ENCODE measurements at places on chromosomes 3 and 15. TPM values are rescaled to one million over a fixed set of nuclear protein-coding genes. Genes with fewer than 3 reads are reported as not detected.

DNA sequence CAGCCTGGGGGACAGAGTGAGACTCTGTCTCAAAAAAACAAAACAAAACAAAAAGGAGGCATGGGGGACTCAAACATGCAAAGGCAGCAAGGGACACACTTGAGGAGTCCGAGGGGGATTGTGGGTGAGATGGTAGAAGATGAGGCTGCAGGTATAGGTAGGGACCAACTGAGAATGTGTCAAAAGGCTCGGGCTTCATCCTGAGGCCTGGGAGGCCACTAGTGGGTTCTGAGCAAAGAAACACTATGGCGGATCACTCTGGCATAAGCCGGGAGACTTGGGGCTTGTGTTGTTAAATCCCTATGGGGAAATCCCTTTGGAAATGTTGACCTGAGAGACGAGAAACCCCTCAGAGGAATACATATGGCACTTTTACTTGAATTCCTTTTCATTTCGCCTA lies 21.2 kb downstream of the ZNF710 start:
- no peak for DNase-seq

DNA sequence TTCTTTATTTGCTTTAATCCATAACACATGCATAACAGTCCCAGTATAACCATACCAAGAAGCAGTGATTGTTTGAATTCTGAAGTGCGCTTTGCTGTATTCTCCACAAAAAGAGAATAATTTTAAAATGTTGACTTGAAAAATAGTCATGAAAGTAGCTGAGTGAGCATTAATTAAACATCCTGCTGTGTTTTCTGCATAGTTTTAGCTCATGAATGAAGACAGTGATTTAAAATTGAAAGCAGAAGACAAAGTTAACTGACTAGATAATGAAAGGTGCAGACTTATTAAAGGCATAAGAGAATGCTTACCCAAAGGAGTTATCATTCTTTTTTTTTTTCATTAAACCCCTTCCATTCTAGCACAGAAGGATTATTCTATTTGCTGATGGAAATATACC lies 143.5 kb downstream of the GABRG3 start:
- DNase-seq = no peak

DNA sequence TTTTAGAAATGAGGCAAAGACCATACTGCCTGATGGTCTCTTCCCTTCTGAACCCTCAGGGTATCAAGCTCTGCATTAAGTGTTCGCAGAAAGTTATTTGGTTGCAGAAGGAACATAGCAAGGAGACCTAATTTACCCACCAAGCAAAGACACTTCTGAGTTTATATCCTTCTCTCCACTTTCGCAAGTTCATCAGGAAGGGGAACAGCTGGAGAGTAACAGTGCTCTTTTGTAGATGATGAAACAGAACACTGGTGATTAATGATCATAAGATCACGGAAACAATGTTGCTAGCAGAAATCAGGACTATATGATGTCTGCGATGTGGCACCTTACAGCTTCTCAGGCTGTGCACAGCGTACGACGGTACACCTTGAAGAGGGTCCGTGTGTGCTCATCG lies 62.1 kb downstream of the NCEH1 start:
- peak; percentile 60 for DNase-seq

DNA sequence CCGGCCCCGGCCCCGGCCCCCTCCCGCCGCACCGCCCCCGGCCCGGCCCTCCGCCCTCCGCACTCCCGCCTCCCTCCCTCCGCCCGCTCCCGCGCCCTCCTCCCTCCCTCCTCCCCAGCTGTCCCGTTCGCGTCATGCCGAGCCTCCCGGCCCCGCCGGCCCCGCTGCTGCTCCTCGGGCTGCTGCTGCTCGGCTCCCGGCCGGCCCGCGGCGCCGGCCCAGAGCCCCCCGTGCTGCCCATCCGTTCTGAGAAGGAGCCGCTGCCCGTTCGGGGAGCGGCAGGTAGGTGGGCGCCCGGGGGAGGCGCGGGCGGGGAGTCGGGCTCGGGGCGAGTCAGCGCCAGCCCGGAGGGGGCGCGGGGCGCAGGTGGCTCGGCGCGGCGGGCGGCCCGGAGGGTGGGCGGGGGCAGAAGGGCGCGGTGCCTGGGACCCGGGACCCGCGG lies 352 bp downstream of the CHRD start:
- DNase-seq = peak; percentile 75

DNA sequence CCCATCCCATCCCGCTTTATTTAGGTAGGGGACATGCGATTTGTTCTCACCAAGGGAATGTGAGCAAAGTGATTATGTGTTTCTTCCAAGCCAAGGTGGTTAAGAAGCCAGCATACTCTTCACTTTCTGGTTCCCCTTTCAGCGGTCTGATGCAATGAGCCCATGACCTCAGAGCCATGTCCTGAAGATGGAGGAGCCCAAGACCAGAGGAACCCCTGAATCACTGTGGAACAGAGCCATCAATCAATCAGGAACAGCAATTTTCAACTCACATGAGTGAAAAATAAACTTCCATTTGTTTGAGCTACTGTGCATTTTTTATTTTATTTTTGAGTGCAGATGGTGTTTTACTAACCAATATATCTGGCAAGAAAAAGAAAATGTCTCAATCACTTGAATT lies 10.8 kb downstream of the THRB start:
- no peak for DNase-seq

GRCh38 chr3:56291953-56292352 lies 176.3 kb downstream of the ERC2 start:
- no peak for DNase-seq

DNA sequence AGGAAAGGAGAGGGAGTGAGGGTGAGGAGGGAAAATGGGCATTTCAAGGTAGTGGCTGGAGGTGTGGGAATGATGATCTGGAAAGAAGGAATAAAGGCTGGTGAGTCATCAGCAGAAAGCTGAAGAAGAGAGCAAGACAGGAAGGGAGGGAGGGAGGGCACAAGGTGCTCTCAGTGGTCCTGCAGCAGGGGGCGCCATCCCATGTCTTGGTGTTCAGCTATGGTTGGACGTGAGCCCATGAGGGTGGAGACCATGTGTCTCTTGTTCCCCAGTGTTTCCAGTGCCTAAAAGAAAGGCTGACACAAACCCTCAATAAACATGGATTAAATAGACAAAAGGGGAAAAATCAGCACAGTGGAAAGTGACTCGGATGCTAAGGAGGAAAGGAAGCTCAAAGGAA lies 228.5 kb downstream of the NTRK3 start:
- no peak for DNase-seq

DNA sequence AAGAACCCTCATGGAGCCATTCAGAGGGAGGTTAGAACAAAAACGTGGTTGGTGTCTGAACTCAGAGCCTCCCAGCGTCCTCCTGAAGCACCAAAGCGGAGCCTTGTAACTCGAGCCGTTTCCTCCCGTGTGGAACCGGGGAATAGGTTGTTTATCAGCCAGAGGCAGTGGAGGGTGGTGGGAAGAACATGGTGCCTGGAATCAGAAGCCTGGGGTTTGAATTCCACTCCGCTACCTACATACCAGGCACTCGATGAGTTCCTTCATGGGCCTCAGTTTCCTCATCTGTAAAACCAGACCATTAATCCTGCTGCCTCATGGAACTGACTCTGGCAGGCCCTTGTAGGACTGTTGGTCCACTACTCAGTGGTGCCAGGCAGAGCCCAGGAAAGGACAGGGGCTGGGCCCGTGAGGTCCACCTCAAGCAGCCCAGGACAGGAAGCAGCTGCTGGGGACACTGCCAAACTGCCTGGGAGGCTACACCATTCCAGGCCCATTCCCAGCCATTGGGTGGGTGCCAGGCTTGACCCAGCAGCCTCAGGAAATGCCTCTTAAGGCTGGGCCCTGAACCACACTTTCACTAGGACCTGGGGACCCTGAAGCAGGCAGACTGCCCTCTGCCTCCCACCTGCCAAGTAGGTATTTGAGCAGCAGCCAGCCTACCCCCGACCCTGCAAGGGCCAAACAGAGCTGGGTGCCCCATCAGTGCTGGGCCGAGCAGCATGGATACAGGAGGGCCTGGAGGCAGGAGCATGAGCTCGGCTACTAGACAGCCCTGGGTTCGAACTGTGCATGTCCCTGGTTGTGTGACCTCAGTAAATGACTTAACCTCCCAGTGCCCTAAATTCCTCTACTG lies 33.4 kb downstream of the PRKCD start:
- DNase-seq = peak; percentile 5

DNA sequence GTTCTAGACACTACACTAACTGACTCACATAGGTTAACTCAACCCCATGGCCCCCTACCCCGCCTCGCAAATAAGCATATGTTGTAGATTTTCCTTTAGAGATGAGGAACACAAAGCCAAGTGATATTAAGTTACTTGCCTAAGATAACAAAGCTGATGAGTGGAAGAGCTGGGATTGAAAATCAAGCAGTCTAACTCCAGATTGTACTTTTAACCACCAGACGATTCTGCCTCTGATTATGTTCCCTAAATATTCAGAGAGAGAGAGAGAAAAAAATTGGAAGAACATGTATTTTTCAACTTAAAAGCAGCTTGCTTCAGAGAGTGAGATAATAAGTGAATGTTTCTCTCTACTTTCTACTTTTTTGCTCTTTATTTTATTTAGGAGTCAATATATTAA lies 66.9 kb upstream of the THBS1 start:
- DNase-seq = no peak

DNA sequence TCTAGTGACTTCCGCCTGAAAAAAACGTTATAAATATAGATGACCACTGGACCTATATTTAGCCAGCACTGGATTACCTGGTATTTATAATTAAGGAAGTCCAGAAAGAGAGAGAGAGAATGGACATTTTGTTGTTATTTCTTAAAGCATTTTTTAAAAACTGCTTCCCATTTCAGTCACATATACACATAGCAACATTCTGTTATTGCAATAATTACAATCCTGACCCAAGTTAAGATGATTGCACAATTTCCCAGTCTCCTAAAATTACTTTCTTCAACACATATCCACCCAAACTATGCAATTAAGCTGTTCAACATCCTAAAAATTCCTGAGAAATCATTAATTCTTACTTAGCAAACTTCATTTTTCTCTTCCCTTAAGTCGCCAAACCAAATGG lies 37.7 kb downstream of the PCSK6 start:
- DNase-seq = peak; percentile 35

- peak; percentile 57 for DNase-seq
Observed at GRCh38 chr15:67134067-67134838, 68.9 kb downstream of the SMAD3 start.

DNA sequence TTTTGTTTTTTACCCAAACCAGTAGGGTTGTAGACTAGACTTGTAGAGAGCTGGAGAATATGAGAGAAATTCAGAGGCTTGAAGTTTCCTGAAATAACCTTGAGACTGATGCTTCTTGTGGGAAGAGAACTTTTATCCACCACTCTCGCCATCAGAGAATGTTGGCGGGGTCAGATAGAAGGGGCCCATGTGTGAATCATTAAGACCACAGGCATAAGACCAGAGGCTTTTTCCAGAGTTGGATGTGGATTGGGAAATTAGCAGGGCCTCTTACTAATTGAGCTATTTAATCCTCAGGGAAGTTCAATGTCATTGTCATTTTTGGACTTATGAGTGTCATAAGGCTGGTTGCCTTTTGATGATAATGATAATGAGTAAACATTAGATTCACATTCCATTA lies 246.9 kb upstream of the THRB start:
- no peak for DNase-seq

DNA sequence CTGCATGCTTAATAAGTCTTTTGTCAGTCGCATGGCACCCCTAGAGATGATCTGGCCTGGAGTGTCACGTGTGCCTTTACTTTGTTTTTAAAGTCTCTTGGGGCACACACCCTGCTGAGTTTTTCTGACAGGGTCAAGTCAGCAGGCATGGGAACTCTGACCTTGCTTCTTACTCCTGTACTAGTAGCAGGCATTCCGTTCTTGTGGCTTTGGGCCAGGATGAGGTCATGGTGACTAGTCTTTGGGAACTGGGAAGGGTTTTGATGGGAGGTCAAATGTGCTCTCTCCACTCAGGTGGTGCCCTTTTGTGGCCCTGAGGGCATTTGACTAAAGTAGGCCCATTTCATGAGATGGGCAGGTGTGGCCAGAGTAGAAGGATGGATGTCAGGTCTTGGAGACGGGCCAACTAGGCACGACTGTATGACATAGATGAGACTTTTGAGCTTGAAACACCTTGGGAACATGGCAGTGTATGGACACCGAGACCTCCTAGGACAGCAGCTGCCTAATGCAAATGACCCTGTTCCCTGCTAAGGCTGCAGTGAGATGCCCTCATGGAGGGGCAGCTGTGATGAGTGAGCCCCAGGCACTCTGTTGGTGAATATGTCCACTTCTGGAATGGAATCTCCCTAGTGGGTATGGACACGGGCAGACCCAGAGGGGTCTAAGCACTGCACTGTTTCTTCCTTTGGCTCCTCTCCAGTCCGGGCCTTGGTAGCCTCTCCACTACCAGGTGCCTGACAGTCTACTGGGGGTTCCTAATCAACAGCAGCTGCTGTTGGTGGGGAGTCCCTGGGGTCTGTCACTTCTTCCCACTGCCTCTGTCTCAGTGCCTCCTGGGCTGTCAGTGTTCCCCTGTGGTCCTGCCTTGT lies 16.4 kb downstream of the SRPRB start:
- peak; percentile 79 for DNase-seq

GRCh38 chr3:142857056-142857455 lies 31.8 kb downstream of the PCOLCE2 start:
- DNase-seq = peak; percentile 22

GRCh38 chr3:140399871-140400270 lies 278.0 kb upstream of the TRIM42 start:
- no peak for DNase-seq

DNA sequence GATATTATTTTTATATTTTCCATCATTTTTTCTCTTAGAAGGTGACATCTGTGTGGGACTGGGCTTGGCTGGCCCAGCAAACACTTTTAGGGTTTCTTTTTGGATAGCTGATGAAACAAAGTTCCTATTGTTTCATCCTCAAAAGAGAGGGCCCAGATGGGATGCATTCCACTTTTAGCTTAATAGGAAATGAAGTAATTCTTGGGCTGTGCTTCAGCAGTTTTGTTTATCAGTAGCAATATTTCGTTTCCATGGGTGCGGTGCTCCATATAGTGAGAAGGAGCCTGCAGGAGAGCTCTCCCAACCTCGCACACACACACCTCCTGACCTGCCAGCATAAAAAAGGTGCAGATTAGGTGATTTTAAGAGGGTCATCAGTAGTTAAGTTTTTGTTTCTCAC lies 147.5 kb downstream of the AKAP13 start:
- DNase-seq = peak; percentile 95

GRCh38 chr3:193960487-193961274 lies 175.3 kb upstream of the HES1 start:
- DNase-seq = peak; percentile 42

LPP gene
- 61.7 TPM for polyA plus RNA-seq

UQCC5 gene
- 64.2 TPM for polyA plus RNA-seq

EIF5A2 gene
- 24.2 TPM for polyA plus RNA-seq

DNAJA4 gene
- 1.3 TPM for polyA plus RNA-seq

NR2E3 gene
- 0.65 TPM for polyA plus RNA-seq

GOLGA8G gene
- not detected for polyA plus RNA-seq

ANO10 gene
- polyA plus RNA-seq = 73.2 TPM

ISLR2 gene
- 0.20 TPM for polyA plus RNA-seq

PRR23E gene
- not detected for polyA plus RNA-seq

OR5H14 gene
- polyA plus RNA-seq = not detected

LSAMP gene
- 9.3 TPM for polyA plus RNA-seq

SPTBN5 gene
- not detected for polyA plus RNA-seq

OR5K2 gene
- not detected for polyA plus RNA-seq

CADPS gene
- 3.0 TPM for polyA plus RNA-seq

All from GM23248 (cell line).